Activated T-helper 17 cell treated with anti-CD3 and anti-CD28 coated beads, Interleukin-2, amount 50 U/mL, for 72 hours (primary cell): ENCODE measurements at places on chromosomes 4 and X. TPM values are rescaled to one million over a fixed set of nuclear protein-coding genes. Genes with fewer than 3 reads are reported as not detected.
A peak's percentile ranks its signal among the peaks of the same experiment; 100 is the strongest.

DNA sequence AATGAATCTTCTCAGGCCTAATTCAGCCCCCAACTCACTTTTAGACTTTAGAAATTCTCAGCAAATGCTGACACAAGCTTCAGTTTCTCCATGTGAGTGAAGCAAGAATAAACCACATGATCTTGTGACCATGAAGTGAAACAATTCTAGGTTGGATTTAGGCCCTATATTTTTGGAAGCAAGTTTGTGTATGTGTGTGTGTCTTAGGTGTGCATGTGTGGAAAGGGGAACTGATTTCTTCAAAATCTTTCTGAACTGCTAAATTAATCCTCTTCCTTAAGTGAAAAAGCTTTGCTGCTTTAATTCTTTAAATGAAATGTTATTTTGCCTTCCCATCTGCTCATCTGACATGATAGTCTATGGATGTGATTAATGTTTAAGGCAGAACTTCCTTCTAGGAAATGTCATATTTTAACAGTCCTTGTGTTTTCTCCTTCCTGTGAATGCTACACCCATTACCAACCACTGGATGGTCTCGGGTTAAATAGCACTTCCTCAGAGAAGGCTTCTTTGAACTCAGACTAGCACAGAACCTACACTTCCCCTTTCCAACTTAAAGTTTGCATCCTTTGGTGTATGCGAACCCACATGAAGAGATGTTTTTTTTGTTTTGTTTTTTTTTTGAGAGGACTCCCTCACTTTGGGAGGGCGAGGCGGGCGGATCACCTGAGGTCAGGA is 1.2 kb upstream of the TMEM144 start:
- no peak for ATAC-seq

DNA sequence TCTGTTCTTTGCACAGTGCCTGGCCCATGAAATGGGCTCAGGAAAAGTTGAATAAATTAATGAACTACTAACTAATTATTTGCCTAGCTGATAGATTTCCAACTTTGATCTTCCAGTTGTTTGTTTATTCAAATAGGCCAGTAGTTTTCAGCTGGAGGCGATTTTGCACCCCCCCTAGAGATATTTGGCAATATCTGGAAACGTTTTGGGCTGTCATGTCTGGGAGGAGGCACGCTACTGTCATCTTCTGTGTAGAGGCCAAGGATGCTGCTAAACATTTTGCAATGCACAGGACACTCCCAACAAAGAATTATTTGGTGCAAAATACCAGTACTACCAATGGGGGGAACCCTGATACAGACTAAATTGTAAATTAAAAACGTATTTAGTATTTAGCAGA is 81.9 kb downstream of the VCX2 start:
- ATAC-seq: no peak

- ATAC-seq: no peak
Observed at GRCh38 chr4:37338972-37339371, 94.4 kb downstream of the NWD2 start.

GRCh38 chr4:40812386-40812785 is 62.6 kb downstream of the NSUN7 start:
- ATAC-seq: no peak

- ATAC-seq: peak; percentile 16
Observed at GRCh38 chrX:23742174-23742696, 841 bp downstream of the ACOT9 start.

GRCh38 chr4:91764085-91764484 is 539.7 kb upstream of the GRID2 start:
- ATAC-seq: no peak

- ATAC-seq: no peak
Observed at GRCh38 chr4:80006935-80007744, 65.9 kb downstream of the ANTXR2 start.

GRCh38 chr4:43547561-43547960 is 655.0 kb downstream of the GRXCR1 start:
- no peak for ATAC-seq

DNA sequence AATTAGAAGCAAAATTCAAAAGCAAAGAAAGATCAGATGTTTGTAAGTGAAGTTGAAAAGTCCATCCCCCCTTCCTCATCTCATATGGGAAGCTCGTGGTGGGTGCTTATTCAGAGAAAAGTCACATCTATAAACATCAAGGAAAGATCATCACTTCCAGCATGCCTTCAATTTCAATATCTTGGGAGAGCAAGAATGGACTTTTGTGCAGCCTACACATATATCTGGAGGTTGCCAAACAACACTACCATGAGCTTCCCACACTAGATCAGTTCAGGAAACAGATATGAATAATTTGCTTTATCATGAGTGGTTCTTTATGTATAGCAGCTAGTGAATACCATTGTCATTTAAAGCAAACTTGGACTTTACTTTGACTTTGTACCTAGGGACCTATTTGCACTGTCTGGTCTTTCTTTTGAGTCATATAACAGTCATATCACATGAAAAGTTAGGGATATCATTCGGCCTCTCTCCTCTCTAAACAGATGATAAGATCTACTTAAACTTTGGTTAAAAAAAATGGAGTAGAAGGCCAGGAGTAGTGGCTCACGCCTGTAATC is 5.6 kb upstream of the TBL1X start:
- ATAC-seq: no peak

DNA sequence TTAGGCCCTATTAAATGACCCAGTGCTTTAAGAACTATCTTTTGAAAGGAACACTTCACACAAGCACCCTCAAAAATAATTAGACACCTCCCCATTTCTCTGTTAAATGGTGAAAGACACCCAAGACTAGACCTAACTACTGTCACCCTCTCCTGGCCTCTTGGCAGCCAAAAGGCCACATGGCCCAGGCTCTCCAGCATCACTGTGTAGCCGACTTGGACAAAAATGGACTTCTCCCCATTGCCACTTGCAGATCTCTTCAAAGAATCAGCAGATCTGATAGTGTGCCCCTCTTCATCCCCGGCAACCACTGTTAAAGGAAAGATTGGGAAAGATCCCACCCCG is 2.0 kb downstream of the MID1IP1 start:
- no peak for ATAC-seq

GRCh38 chr4:120544838-120545237 is 377.7 kb downstream of the PRDM5 start:
- no peak for ATAC-seq

- ATAC-seq: peak; percentile 54
Observed at GRCh38 chrX:18377796-18378195, 23.3 kb upstream of the SCML2 start.

DNA sequence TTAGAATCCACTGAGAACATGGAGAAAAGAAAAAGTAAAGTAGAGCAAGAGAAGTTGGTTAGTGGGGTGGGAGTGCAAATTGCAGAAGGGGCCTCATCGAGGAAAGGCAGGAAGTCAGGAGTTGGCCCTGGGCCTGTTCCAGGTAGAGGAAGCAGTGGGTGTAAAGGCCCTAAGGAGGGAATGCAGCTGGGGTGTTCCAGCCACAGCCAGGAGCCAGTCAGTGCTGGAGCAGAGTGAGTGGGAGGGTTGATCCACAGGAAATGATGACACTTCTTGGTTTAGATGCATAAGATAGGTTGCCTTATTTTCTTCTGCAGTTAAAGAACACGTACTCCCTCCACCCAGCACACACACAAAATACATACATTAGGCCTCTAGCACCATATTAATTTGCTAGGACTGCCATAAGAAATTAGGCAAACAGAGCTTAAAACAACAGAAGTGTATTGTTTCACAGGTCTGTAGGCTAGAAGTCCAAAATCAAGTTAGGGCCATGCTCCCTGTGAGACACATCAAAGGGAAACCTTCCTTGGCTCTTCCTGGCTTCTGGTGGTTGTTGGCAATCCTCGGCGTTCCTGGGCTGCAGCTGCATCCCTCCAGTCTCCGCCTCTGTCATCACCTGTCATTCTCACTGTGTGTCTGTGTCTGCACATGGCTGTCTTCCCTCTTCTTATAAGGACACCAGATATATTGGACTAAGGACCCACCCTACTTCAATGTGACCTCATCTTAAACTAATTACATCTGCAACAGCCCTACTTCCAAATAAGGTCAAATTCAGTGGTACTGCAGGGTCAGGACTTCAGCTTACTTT is 205.9 kb downstream of the AASDH start:
- ATAC-seq: peak; percentile 84

GRCh38 chr4:48268956-48269860 is at the start of gene TEC:
TSS of gene TEC (minus strand) at chr4:48269838. CDS start at chr4:48228614, 41,224 bp downstream.
- peak; percentile 42 for ATAC-seq

Gene CACNA1F
- total RNA-seq: 6.2 TPM

Gene POU3F4
- total RNA-seq: not detected

Gene HPGDS
- total RNA-seq: 1.1 TPM

Gene AMBN
- total RNA-seq: not detected

Gene ZFYVE28
- total RNA-seq: 36.3 TPM

Gene CYTL1
- total RNA-seq: not detected
